ENCODE measurements at places on chromosomes 4 and X. TPM values are rescaled to one million over a fixed set of nuclear protein-coding genes. Genes with fewer than 3 reads are reported as not detected.

RBMX2 gene
- 15.8 TPM for total RNA-seq

RIPPLY1 gene
- total RNA-seq = not detected

TLL1 gene
- 3.7 TPM for total RNA-seq

PTCHD1 gene
- total RNA-seq = 0.54 TPM

TEX11 gene
- not detected for total RNA-seq

SULT1B1 gene
- 0.41 TPM for total RNA-seq
